ENCODE measurements at places on chromosomes 7 and 10.

- DNase-seq: no peak
These were observed 28.5 kb downstream of the GET4 start for GRCh38 chr7:904847-905246.

DNA sequence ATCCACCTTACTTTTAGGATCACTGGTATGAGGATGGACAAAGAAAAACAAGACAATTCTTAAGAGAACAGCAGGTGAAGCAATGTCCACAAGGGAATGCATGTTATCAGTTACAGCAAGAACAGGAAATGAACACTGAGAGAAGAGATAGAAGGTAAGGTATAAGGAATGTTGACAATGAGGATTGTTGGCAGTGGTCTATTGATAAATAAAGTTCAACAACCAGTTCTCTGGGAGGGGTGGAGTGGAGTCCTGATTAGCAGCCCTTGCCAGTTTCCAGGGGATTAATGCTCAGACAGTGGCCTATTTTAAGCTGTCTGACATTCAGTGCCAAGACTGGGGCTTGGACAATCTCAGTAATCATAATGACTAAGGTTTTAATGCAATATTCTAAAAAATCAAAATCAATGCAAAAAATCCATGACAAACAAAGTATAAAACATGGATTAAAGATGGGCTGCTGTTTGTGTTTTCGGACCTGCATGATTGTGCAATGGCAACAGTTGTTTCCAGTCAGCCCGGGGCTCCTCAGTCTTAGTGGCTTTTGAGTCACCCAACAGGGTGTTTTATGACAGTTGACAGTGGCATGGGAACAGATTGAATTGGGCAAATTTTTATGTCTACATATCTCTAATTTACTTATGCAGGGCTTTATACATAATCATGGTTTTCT, 13.8 kb upstream of the AKR1B1 start:
- no peak for DNase-seq

DNA sequence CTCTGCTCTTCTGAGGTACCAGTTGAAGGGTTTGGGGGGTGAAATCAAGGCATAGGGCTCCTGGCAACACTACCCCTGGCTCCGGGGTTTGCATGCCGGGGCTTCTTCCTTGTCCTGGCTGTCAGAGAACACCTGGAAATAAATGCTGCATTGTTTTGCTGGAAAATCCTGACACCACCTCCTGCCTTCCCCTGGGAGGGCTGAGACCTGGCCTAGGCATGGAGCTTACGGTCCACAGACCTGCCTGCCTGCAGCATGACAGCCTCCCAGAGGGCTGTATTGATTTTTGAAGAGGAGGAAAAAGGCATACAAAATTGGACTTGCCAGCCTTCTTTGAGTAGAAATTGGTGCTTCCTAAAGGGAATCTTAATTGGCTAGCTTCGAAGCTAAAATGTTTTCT, 227.1 kb downstream of the MGMT start:
- DNase-seq: no peak

DNA sequence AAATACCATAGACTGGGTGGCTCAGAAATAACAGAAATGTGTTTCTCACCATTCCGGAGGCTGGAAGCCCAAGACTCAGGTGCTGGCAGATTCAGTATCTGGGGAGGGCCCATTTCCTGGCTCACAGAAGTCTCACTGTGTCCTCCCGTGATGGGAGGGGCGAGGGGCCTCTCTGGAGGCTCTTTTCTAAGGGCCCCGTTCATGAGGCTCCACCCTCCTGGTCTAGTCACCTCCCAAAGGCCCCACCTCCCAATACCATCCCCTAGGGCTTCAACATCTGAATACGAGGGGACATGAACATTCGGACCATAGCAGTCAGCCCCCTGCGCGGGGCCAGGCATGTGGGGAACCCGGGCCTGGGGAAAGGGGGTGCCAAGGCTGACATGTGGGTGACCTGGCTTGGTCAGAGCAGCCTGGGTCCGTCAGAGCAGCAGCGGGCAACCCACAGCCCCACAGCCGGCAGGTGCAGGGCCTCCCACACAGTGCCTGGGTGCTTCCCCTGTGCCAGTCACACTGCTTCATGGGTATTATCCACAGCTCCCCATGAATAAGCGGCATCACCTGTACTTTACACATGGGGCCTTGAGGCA, 13.3 kb upstream of the CNPY1 start:
- no peak for DNase-seq

GRCh38 chr10:10007957-10008356, 1009.7 kb upstream of the CELF2 start:
- no peak for DNase-seq

GRCh38 chr7:80896906-80897598, 21.8 kb downstream of the SEMA3C start:
- DNase-seq: no peak

DNA sequence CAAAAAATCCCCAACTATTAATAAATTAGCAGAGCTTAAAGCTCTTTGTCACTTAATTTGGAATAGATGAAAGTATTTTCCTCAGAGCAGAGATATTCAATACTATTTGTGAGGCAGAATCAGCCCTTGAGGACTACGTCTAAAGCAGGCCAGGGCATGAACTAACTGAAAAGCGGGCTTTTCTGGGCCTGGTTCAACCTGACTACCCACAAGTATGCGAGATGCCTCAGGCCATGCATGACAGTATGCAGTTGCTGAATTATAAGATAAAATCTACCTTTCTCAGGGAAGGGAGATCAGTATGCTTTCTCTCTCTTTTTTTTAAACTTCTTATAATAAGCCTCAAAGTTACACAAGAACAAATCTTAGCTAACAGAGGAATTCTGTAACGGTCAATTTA, 20.1 kb downstream of the TMEM168 start:
- DNase-seq: peak; percentile 96

DNA sequence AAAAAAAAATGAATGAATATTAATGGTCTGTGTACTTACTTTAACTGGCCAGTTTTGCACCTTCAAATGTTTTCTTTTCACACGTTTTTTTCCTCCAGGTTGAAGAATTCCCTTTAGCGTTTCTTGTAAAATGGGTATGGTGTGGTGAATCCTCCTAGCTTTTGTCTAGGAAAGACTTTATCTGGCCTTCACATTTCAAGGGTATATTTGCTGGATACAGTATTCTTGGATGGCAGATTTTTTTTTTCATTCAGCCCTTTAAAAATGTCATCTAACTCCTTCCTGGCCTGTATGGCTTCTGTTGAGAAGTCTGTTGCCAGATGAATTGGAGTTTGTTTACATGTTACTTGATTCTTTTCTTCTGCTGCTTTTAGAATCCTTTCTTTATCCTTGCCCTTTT, 10.1 kb downstream of the SLC25A40 start:
- no peak for DNase-seq

DNA sequence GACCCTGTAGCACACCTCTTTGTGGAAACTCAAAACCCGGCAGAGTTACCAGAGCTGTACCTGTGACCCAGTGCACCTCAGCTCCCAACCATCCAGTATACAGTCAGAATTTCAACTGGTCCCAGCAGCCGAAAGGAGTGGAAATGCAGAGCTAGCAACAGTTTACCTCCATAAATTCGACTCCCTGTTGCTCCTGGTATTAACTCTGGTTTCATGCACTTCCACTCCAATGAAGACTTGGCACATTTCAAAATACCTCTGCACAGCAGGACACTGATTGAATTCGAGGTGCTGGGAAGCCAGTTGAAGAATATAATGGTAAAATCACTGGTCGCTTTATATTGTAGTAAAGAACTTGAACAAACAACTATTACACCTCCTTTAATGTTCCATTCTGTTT, 17.9 kb upstream of the TIAL1 start:
- DNase-seq: no peak

DNA sequence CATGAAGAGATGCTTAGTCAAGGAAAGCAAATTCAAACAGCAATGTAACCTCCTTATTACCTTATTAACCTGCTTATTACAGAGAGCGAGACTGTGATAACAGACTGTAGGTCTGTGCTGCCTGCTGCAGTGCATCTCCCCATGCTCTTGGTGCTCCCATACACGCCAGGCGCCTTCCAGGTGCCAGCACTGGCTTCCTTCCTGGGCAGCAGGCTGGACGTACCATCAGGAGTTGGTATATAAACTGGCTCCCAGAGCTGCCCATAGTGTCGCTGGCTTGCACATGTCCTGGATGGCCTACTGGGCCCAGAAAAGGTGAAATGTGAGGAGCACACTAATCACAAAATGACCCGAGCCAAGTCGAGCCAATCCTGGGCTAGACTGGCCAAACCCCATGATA, 13.5 kb downstream of the ATP6V0E2 start:
- DNase-seq: no peak

Measured in foreskin keratinocyte (primary cell).